ENCODE measurements at places on chromosomes 12 and 14.

- no peak for DNase-seq
Observed at GRCh38 chr12:116244001-116244400, 33.5 kb downstream of the MED13L start.

DNA sequence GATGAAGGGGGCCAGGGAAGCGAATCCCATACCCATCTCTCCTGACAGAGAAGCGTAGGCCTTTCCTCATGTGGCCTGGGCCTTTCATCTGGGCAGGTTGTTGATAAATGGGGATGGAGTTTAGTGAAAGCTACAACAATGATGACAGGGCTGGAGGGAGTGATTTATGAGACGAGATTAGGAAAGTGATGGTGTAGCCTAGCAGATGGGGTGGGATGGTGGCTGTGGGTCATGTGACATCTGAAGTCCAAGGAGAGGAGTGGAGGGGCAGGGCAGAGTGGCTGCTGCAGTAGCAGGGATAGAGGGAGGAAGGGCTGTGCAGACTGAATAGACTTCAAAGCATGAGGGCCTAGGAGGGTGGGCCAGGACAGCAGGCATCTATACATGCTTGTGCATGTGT is 85.5 kb downstream of the ADCK1 start:
- DNase-seq: no peak

DNA sequence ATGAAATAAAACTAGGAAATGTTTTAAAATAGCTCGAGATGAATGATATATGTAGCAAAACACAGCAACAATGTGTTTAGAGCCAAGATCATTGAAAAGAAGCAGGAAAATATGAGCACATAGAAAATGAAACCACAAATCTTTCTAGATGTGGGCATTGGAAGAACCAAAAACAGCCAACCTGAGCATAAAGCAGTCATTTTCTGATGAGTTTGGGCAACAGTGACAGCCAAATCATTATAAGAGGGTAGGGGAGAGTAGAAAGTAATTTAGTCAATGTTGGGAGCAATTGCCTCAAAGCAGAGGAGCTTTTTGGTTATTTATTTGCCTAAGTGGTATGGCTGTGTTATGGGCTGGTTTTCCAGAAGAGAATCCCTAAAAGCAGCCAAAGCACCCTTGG is 8.8 kb upstream of the BICDL1 start:
- DNase-seq: no peak

GRCh38 chr12:122491991-122492390 is 8.7 kb downstream of the ZCCHC8 start:
- DNase-seq: no peak

- DNase-seq: no peak
Observed at GRCh38 chr12:129496226-129496625, 407.6 kb downstream of the TMEM132D start.

DNA sequence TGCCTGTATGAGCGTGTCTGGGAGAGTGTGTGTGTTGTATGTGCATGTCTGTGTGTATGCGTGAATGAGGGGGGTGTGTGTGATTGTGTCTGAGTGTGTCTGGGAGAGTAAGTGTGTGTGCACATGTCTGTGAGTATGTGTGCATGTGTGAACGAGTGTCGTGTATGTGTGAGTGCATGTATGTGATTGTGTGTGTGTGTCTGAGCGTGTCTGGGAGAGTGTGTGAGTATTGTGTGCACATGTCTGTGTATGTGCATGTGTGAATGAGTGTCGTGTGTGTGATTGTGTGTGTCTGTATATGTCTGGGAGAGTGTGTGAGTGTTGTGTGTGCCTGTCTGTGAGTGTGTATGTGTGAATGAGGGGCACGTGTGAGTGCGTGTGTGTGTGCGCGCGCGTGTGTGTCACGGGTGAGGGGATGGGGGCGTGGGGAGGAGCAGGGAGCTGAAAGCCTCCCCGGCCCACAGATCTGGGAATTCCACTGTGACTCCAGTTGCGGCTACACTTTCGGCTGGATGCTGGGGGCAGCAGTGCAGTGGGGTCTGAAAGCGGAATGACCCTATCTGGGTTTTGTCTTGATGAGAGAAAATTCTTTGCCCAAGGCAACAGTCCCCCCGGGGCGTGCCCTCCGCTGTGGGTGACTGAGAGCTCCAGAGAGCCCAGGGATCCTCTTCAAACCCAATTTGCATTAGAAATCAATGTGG is 138.1 kb upstream of the MED13L start:
- DNase-seq: no peak

- peak; percentile 79 for DNase-seq
Observed at GRCh38 chr12:111313833-111314259, 55.0 kb downstream of the PHETA1 start.

DNA sequence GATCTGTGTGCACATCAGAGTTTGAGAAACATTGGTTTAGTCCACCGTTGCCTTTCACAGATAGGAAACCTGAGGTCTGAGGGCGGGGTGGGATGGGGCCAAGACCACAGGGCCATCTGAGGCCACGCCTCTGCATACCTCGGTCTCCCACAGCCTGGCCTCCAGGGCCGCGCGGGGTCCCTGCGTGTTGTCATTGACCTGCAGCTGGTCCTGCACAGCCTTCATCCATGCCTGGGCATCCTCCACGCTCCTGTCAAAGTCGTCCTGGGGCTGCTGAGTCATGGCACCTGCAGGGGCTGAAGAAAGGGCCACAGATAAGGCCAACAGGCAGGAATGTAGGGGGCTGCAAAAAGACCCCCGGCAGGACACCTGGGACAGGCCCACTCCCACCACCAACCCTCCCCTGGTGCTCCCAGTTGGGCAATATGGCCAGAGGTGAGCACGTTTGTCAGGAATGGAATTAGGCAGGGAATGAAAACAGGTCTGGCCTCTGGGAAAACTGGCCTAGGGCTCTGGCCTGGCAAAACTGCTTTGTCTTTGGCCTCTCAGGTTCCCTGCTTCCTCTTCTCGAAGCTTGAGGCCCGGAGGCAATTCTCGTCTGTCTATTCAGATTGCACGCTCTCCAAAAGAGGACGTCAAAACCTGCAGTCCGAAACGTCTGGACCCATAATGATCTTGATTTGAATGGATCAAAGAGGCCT is 40.8 kb downstream of the SYNE3 start:
- no peak for DNase-seq

- DNase-seq: no peak
Observed at GRCh38 chr12:76006028-76006925, 25.3 kb downstream of the PHLDA1 start.

DNA sequence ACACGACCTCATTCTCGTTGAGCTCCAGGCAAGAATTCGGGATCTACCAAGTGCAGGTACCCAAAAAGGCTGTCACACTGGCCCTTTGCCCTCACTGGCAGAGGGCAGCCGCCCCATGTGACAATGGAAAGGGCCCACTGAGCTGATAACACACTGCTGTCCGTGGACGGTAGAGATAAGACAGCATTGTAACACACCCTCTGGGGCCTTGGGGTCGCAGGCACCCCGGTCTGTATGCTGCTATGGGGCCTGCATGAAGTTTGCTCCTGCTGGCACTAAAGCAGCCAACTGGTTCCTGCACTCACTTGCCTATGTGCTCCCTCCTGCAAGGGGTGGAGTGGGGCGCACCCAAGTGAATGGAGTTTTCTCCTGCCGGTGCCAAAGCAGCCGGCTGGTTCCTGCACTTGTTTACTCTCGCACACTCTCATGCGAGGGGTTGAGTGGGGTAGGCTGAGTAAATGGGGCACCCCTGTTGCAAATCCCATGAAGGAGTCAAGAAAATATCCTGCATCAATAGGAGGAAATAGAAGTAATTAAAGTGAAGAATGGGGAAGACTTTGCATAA is 477.9 kb downstream of the ATP23 start:
- no peak for DNase-seq

DNA sequence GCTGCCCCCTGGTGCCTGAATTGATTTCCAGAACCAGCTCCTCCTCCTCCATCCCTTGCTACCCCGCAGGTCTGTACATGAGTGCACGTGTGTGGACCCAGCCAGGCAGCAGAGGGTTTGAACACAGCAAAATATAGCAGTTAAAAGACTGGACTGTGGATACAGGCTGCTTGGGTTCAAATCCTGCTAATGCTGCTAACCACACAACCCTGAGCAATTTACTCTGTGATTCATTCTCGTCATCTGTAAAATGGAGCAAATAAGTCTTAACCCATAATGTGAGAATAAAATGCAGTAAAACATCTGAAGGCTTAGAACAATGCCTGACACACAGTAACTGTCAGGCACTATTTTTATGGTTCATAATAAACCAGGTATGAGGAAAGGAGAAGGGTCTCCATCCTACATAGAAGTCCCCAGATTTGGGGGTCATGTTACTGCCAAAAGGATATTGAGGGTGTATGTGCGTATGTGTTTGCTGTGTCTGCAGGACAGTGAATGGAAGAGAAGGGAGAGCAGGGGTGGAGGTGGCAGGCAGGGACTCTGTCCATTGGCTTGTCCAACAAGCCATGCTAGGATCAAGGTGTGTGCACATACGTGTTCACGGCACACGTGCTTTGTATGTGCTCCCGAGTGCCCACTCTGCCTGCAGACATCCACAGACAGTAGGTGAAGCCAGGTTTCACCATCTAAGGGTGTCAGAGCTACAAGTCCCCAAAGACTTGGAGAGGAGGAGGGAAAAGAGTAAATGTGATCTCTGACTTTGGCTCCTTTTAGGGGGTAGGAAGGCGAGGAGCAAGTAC is 1.5 kb upstream of the STAT6 start:
- no peak for DNase-seq

- DNase-seq: no peak
Observed at GRCh38 chr14:64038841-64039542, 186.2 kb downstream of the SYNE2 start.

- no peak for DNase-seq
Observed at GRCh38 chr12:30515351-30515750, 180.3 kb downstream of the IPO8 start.

DNA sequence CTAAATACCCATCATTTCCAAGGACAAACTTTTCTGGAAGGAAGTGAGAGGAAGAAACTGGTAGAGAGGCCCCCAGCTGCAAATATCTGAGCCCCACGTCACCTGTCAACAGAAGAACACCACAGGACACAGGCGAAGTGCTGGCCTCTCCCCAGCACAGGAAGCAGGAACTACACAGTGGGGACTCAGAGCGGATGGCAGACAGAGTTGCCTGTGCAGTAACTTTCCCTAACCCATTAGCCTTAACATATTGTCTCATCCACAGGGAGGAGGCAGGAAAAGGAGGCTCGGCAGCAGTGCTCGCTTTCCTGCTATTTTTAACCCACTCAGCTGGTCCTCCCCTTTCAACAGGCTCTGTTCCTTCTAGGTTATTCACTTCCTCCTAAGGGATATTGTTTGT is 111.5 kb upstream of the TMPO start:
- no peak for DNase-seq

GRCh38 chr14:68939893-68940613 is 39.0 kb downstream of the ACTN1 start:
- DNase-seq: no peak

- DNase-seq: no peak
Observed at GRCh38 chr14:70237710-70238109, 49.0 kb upstream of the SLC8A3 start.

GRCh38 chr12:89544681-89545184 is 18.9 kb upstream of the POC1B start:
- DNase-seq: no peak

- no peak for DNase-seq
Observed at GRCh38 chr14:91329486-91330014, 85.0 kb upstream of the GPR68 start.

DNA sequence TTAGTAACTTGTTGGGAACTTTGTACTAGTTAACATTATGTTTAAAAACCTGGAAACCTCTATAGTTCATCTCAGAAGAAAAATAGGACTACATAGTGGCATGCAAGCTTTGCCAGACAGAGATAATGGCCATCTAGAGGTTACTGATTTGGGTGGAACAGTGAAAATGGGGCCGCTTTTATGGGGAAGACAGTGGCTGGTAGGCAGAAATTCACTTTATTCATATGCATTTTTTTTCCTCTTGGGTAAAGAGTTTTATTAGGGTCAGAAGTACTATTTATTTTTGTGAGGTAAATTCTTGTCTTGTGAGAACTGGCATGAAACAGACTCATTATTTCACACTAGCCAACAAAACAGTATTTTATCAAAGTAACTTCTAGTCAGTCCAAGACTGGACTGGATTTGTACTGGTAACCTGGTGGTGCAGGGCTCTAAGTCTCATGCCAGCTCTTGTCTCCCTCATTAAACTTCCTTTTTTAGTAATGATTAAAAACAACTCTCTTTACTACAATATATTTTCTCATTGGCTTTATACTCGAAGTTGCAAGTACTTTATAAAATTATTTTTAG is 345.8 kb downstream of the RAD51B start:
- no peak for DNase-seq

DNA sequence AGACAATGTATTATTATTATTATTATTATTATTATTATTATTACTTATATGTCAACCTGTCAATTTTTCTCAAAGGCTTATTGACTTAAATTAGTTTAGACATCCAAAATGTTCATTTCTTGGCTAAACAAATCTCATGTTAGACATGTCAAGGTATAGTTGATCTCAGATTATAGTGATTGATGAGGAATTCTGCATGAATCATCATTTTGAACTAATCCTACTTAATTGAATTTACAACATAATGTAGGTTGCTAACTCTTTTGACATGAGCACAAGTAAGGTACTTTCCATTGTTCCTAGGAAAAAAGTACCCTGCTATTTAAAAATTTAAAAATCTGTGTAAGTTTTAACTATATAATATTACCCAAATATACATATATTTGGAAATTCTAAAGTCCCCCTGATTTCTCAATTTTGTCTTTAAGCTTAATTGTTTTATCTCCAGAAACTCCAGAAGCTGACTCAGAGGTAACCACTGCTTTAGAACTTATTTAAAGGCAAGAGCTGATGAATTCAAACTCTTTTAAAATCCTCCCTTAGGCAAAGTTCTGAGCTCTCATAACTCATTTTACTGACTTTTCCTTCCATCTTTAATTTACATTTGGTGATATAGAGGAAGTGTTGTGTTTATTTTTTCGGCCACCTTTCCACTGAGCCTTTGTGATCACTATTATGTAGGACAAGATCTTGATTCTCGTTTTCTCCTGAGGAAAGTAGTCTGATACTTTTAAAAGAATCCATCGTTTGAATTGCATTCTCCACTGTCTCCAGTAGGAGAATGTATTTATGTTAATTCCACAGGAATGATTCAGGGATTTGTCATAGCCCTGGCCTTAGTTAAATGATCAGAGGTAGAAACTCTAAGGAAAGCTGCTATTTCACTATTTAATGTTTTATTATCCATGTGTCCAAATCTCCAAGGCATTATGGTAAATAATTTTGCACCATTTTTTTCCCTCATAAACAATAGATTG is 1304.5 kb downstream of the AACS start:
- DNase-seq: no peak

DNA sequence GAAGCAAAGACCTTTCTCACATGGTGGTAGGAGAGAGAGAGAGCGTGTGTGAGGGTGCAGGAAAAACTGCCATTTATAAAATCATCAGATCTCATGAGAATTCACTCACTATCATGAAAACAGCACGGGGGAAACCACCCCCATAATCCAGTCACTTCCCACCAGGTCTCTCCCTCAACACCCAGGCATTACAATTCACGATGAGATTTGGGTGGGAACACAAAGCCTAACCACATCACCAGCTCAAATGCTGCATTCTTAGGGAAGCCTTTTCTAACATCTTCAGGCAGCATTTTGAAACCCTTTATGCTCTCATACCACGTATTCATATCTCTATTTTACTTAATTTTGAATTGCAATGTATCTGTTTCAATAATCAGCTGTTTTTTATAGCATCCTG is 165.9 kb downstream of the TMTC3 start:
- no peak for DNase-seq
